ENCODE measurements at places on chromosomes 11 and 22. TPM values are rescaled to one million over a fixed set of nuclear protein-coding genes. Genes with fewer than 3 reads are reported as not detected.
A peak's percentile ranks its signal among the peaks of the same experiment; 100 is the strongest.

- H3K27me3 ChIP-seq: no peaks in the 10 kb centered on the region
- H3K36me3 ChIP-seq: no peaks in the 10 kb centered on the region
- H3K27ac ChIP-seq: no peak overlapping the region
Observed at GRCh38 chr11:19539861-19540260, 172.8 kb upstream of the NAV2 start.

DNA sequence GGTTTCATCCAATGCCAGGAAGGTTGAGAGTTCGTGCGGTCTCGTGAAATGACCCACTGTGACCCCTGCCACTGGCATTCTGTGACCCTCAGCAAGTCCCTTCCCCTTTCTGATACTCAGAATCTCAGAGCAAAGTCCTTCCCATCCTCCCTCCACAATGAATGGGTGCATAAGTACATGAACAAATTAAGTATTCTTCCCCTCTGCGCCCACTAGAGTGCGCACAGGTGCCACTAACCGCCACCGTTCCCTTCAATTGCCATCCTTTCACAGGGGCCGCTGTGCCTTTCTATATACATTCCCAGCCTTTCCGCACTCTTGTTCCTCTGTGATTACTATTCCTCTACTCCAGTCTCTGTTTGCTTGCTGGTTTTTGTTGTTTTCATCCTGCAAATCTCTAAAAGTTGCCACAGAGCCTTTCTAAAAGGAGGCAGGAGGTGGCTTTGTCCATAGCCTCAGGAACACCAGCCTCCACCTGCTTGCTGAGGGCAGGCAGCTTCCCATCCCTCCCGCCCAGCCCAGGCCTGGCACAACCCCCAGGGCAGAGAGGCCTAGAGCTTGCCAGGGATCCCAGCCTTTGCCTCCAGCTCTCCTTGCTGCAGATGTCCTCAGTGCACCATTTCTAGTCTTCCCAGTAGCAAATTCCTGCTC is 6.7 kb upstream of the AP1B1 start:
- peaks cover 10% of the 10 kb centered on the region for H3K4me1 ChIP-seq
- H3K36me3 ChIP-seq: no peaks in the 10 kb centered on the region
- no peaks in the 10 kb centered on the region for H3K27me3 ChIP-seq
- H3K4me3 ChIP-seq: no peak overlapping the region
- no peak overlapping the region for H3K27ac ChIP-seq

DNA sequence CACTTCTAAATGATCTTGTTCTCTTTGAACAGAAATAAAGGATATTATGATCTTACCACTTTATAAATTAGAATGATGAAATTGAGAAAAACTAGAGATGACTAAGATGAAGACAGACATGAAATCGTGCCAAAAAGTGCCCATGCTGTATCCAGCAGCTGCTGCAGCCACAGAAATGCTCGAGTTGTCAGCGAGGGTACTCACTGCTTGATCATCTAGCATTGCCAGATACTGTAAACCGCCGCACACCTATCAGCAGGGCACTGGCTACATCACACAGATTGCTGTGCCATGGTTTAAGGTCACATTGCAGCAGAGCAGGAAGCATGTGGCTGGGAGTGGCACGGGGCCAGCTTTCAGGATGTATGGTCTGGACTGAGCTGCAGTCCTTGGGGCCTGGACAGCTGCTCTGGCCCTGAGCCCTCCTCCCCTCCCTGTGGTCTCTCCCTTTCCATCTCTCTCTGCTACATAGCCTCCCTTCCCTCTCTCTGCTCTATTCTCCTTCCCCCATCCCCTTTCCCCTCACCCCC is 51.0 kb upstream of the SEPTIN5 start:
- peak; percentile 71 for DNase-seq
- H3K4me1 ChIP-seq: peaks cover 45% of the 10 kb centered on the region
- no peaks in the 10 kb centered on the region for H3K27me3 ChIP-seq
- H3K27ac ChIP-seq: no peak overlapping the region
- H3K36me3 ChIP-seq: no peaks in the 10 kb centered on the region
- H3K4me3 ChIP-seq: no peak overlapping the region

Gene GPR152
- total RNA-seq: not detected

GRCh38 chr22:45090497-45090910 is 73.2 kb upstream of the NUP50 start:
- H3K4me3 ChIP-seq: no peak overlapping the region
- no peak overlapping the region for H3K27ac ChIP-seq
- peaks cover 56% of the 10 kb centered on the region for H3K27me3 ChIP-seq
- H3K4me1 ChIP-seq: no peaks in the 10 kb centered on the region
- DNase-seq: no peak
- H3K36me3 ChIP-seq: no peaks in the 10 kb centered on the region

DNA sequence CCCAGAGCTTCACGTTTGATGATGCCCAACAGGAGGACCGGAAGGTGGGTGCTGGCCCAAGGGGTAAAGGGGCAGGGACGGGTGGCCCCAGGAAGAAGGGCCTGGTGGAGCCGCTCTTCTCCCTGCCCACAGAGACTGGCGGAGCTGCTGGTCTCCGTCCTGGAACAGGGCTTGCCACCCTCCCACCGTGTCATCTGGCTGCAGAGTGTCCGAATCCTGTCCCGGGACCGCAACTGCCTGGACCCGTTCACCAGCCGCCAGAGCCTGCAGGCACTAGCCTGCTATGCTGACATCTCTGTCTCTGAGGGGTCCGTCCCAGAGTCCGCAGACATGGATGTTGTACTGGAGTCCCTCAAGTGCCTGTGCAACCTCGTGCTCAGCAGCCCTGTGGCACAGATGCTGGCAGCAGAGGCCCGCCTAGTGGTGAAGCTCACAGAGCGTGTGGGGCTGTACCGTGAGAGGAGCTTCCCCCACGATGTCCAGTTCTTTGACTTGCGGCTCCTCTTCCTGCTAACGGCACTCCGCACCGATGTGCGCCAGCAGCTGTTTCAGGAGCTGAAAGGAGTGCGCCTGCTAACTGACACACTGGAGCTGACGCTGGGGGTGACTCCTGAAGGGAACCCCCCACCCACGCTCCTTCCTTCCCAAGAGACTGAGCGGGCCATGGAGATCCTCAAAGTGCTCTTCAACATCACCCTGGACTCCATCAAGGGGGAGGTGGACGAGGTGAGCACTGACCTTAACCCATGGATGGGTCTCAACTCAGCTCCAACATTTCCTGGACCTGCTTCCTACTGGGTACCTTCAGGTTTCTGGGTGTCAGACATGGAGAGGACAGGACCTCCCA is 2.0 kb downstream of the RIC8A start:
- H3K4me1 ChIP-seq: peaks cover 33% of the 10 kb centered on the region
- H3K27ac ChIP-seq: peak overlapping the region; percentile 96
- peak overlapping the region; percentile 90 for H3K4me3 ChIP-seq
- H3K36me3 ChIP-seq: peaks cover 62% of the 10 kb centered on the region
- peak; percentile 4 for DNase-seq
- no peaks in the 10 kb centered on the region for H3K27me3 ChIP-seq

GRCh38 chr11:7571640-7572000 is 57.8 kb downstream of the PPFIBP2 start:
- H3K4me1 ChIP-seq: peaks cover 22% of the 10 kb centered on the region
- H3K27ac ChIP-seq: no peak overlapping the region
- no peaks in the 10 kb centered on the region for H3K27me3 ChIP-seq
- H3K36me3 ChIP-seq: no peaks in the 10 kb centered on the region
- H3K4me3 ChIP-seq: no peak overlapping the region

Gene LRRN4CL
- 2.5 TPM for total RNA-seq

Gene YPEL4
- not detected for total RNA-seq

Gene RASGRP2
- 49.8 TPM for total RNA-seq

Gene KLHDC7B
- total RNA-seq: not detected

DNA sequence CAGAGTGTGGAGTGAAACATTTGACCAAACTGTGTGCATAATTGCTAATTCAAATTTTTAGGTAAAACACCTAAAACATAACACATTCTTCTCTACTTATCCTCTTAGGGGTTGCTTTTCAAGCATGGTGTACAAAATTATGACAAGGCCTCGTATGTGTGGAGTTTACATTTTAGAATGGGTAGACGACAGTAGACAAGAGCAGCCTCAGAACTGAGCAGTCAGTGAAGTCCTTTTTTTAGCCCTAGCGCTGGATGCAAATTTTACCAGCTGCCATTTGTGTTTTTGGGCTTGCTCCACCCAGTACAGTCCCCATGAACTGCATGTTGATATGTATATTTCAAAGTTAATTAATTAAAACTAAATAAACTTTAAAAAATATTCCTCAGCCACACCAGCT is 64.7 kb upstream of the TOP3B start:
- H3K27me3 ChIP-seq: peaks cover 4% of the 10 kb centered on the region
- DNase-seq: no peak
- no peaks in the 10 kb centered on the region for H3K4me1 ChIP-seq
- no peak overlapping the region for H3K27ac ChIP-seq
- no peaks in the 10 kb centered on the region for H3K36me3 ChIP-seq

Gene MRGPRD
- not detected for total RNA-seq

DNA sequence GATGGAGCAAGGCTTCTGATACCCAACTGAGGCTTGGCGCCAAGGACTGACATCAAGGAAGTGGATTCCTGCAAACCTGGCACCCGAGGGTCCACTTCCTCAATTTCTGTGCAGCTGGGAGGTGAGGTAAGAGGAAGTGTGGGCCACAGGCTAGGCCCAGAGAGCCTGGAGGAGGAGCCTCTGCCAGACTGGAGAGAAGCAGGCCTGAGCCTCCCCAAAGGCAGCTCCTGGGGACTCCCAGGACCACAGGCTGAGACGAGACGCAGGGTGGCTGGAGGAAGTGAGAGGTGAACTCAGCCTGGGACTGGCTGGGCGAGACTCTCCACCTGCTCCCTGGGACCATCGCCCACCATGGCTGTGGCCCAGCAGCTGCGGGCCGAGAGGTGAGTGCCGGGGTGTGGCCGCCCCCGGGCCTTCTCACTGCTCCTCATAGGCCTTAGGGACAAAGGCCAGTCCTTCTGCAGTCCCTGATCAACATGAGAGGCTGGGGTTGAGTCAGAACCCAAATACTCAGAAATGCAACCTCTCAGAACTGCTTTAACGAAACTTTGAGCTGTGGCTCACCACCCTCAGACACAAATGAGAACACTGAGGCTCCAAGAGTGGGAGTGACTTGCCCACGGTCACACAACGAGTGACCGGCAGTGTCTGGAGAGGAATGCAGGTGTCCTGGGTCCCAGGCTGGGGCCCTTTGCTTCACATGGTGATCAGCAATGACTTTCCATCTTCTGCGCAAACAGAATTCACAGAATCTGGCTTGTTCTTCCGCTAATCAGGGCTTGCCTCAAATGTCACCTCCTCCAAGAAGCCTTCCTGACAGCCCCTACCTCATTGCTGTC is at the start of gene NCF4:
TSS of gene NCF4 (plus strand) at position 186 of the 839 bp plus-strand sequence. CDS start at position 352, 166 bp downstream.
- H3K4me1 ChIP-seq: peaks cover 6% of the 10 kb centered on the region
- DNase-seq: peak; percentile 57
- H3K27me3 ChIP-seq: no peaks in the 10 kb centered on the region
- H3K27ac ChIP-seq: peak within 1 kb of the TSS; percentile 30
- H3K4me3 ChIP-seq: peak within 1 kb of the TSS; percentile 23

DNA sequence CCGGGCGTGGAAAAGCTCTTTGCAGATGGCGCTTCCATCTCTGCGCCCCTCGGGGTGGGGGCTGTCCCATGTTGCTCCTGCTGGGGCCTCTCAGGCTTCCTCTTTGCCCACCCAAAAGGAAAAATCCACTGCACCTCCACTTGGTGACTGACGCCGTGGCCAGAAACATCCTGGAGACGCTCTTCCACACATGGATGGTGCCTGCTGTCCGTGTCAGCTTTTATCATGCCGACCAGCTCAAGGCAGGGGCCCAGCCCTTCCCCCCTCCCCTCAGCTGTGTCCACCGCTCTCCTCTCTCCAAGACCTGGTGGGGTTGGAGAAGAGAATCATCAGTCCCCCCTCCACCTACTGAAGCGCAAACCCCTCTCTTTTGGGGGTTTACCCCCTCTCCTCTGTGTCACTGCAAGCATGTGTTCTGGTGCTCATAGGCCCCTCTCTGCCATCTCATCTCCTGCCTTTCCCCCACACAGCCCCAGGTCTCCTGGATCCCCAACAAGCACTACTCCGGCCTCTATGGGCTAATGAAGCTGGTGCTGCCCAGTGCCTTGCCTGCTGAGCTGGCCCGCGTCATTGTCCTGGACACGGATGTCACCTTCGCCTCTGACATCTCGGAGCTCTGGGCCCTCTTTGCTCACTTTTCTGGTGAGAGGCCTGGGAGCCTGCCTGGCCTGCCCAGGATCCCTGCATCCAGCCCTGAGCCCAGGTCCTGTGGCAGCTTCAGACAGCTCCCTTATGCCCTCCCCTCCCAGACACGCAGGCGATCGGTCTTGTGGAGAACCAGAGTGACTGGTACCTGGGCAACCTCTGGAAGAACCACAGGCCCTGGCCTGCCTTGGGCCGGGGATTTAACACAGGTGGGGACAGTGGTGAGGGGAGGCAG is 1.8 kb downstream of the LARGE2 start:
- H3K4me1 ChIP-seq: peaks cover 16% of the 10 kb centered on the region
- no peaks in the 10 kb centered on the region for H3K36me3 ChIP-seq

Gene SLC25A18
- 0.65 TPM for total RNA-seq

Gene FOLR2
- total RNA-seq: 10.0 TPM
